LHCN-M2 (cell line): ENCODE measurements at places on chromosomes 1 and 21. TPM values are rescaled to one million over a fixed set of nuclear protein-coding genes. Genes with fewer than 3 reads are reported as not detected.
A peak's percentile ranks its signal among the peaks of the same experiment; 100 is the strongest.

GRCh38 chr1:41501581-41501980 lies 17.1 kb upstream of the EDN2 start:
- DNase-seq: peak; percentile 89

DNA sequence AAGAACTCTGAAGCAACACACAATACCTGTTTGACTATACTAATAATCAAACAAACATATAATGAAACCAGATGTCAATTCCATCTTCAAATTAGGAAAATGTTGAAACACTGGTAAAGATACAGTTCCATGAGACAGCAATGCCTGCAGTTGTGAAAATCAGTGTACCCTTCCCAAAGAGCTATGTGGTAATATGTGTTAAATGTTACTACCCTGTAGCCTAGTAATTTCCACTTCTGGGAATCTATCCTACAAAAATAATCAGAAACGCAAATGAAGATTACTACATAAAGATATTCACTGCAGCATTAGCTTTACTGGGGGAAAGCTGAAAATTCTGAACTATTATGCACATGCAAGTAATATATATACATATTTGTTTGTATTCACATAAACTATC lies 16.9 kb downstream of the GLIS1 start:
- DNase-seq: no peak

DNA sequence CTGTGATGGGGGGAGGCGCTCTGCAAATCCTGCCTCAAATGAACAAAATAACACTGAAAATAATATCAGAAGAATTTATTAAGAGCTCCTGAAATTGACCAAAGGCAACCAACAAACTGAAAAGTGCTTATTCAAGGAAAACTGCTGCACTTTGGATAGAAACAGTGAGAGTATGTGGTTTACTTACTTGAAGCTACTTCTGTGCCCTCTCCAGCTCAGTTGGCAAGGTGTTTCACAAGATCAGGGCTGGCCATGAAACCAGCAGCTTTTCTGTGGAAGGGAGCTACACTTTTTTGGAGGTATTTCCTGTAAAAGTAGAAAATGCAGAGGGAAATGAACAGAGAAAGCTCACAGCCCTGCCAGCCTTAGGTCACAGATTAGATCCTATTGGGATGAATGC lies 310.0 kb upstream of the SPAG17 start:
- DNase-seq: no peak

DNA sequence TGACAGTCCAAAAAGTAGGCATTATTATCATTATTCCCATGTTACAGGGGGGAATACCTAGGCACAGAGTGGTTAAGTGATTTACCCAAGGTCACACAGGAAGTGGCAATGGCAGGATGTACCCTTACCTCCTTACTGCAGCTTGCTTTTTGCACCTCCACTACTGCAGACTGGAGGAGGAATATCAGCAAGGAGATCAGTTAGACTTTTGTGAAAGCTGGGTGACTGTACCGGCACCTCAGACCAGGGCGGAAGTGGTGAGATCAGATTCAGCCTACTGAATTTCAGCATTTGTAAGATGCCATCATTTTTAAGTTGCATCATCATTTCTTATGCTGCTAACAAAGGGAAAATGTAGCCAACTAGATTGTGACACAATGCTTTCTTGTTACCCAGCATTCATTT lies 4.5 kb downstream of the ADARB1 start:
- DNase-seq: peak; percentile 84

- DNase-seq: peak; percentile 51
Observed at GRCh38 chr1:16055613-16056520, 12.3 kb downstream of the CLCNKB start.

GRCh38 chr1:59477286-59477685 lies 180.4 kb downstream of the FGGY start:
- peak; percentile 99 for DNase-seq

FCGR3A gene
- total RNA-seq: not detected in 2 replicates
